Right atrium auricular region (tissue), 2 donors: ENCODE measurements at places on chromosomes 2 and 18. TPM values are rescaled to one million over a fixed set of nuclear protein-coding genes. Genes with fewer than 3 reads are reported as not detected.

DNA sequence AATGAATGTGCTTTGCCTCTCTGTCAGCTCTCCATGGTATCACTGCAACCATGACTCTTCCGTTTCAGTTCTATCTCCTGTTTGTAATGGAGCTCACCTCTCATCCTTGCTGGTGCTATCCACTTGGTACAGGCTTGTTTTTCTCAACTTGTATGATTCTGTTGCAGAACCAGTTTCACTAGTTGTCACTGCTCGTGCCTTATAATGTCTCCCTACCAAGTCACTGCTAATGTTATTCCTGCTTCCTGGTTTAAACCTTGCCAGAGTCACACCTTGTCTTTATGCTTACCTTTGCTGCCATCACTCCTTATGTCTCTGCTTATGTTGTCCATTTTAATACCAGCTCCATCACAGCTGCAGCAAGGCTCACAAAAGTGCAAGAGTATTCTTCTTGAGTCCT lies 1191.0 kb upstream of the LRRTM1 start:
- DNase-seq = no peak
- H3K4me1 ChIP-seq = no peaks in the 10 kb centered on the region
- no peaks in the 10 kb centered on the region for H3K27me3 ChIP-seq
- H3K36me3 ChIP-seq = no peaks in the 10 kb centered on the region
- H3K4me3 ChIP-seq = no peak overlapping the region
- no peak overlapping the region for H3K27ac ChIP-seq

ABCG5 gene
- not detected for total RNA-seq

DNA sequence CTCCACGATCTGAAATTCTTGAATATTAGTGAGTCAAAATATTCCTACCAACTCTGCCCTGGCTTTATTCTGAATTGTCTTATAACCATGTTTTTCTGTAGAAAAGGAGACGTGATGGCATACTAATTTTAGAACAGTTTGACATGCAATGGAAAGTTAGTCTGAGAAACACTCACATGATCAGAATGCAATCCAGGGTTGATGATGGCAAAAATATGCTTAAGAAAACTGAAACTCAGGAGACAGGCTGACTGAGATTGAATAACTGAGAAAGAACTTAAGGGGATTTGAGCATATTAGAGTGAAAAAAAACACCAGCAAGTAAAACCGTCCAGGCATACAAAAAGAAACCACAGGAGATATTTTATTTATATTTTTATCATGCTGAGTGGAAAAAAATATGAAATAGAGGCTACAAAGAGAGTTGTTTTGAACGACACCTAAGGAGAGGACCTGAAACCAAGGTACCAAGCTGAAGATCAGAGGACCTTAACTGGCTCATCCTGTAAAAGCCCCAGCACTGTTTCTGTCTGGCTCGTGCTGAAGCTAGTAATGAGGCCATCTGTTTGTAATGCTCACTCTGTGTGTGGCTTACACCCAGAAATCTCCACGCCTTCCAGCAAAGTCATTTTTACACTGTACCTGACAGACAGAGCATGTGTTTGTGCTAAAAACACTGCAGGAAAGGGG lies 437.2 kb upstream of the PKDCC start:
- DNase-seq = no peak
- no peak overlapping the region for H3K4me3 ChIP-seq
- peak overlapping the region; percentile 82 for H3K27ac ChIP-seq
- H3K4me1 ChIP-seq = peaks cover 6% of the 10 kb centered on the region
- H3K36me3 ChIP-seq = no peaks in the 10 kb centered on the region
- H3K27me3 ChIP-seq = no peaks in the 10 kb centered on the region

- no peaks in the 10 kb centered on the region for H3K27me3 ChIP-seq
- DNase-seq = no peak
- H3K27ac ChIP-seq = no peak overlapping the region
Measured at GRCh38 chr2:36733215-36733614, 36.7 kb downstream of the VIT start.

GRCh38 chr2:24675338-24675737 lies 117.9 kb downstream of the PTRHD1 start:
- DNase-seq = no peak
- H3K4me3 ChIP-seq = no peak overlapping the region

DNA sequence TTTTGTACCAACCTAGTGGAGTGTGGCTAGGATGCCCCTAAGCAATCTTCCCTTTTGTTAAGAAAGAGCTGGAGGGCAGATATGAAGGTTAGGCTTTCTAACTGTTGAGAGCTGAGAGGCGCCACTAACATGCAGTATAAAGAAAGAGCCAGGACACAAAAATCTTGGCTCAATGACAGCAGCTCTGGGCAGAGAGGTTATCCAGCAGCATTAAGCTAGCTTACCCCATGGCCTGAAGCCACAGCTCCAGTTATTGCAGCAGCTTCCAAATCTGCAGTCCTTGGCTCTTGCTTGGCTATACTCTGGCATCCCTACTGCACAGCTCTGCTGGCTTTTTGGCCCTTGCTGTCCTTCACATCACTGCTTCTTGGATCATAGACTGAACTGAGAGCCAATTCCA lies 213.4 kb downstream of the GPD2 start:
- H3K27ac ChIP-seq = no peak overlapping the region
- no peaks in the 10 kb centered on the region for H3K27me3 ChIP-seq
- no peak overlapping the region for H3K4me3 ChIP-seq

DNA sequence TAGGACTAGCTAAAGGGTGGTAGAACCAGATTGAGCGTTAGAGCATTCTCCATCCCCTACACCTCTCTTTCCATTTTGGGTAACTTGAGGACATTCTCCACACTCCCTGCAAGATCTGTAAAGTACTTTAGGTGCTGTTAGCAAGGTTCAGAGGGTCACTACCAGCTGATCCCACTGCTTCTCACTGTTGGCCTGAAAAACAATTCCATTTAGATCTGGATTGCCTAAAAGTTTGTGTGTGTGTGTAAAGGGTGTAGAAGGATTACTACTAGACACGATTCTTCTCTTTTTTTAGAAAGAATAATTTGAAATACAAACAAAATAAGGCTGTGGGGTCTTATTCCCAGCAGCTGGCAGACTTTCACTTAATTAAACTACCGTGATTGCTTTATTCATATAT lies 95.1 kb upstream of the TMEM178A start:
- H3K4me1 ChIP-seq = no peaks in the 10 kb centered on the region
- H3K27ac ChIP-seq = peak overlapping the region; percentile 36
- H3K4me3 ChIP-seq = no peak overlapping the region
- no peaks in the 10 kb centered on the region for H3K27me3 ChIP-seq
- no peak for DNase-seq
- H3K36me3 ChIP-seq = no peaks in the 10 kb centered on the region

DNA sequence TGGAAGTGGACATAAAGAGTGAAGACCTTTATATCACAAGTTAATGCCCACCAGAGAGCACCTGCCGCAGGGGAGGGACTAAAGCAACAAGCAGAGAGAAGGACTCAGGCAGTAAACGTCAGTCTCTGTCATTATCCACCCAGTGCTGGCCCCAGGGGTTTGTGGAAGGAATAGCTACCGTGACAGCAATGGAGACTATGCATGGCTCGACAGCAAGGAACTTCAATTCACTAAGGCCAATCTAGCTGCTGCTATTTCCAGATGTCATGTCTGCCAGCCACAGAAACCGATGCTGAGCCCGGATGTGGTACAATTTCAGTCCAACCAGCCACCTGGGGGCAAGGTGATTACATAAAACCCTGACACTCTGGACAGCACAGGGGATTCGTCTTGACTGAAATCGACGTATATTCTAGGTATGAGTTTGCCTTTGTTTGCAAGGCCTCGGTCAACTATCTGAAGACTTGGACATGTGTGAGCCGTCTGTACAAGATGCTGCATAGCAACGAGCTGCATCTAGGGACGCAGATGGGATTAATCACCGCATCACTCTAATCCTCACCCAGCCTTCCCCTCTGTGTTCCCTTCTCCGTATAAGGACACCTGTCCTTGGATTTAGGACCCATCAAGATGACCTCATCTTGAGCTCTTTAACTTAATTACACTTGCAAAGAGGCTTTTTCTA lies 154.1 kb upstream of the SH3BP4 start:
- no peaks in the 10 kb centered on the region for H3K36me3 ChIP-seq
- H3K4me1 ChIP-seq = no peaks in the 10 kb centered on the region
- no peak overlapping the region for H3K4me3 ChIP-seq
- H3K27ac ChIP-seq = no peak overlapping the region
- no peak for DNase-seq

DNA sequence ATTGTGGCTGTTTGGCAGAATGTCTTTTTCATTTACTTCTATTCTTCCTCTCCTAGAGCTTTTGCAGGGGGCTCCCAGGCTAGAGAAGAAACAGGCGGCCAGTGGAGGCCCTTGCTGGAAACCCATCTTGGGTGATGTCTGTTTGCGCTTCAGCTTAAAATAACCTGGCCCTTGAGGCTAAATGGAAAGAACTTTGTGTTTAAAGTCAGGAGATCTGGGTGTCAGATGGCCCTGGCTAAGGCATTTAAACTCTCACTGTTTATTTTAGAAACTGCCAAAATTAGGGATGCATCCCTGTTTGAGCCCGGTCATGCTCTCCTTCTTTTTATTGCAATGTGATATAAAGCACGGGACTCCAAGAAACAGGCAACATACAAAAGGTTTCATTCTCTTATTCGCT lies 118.4 kb upstream of the RMP24 start:
- no peaks in the 10 kb centered on the region for H3K4me1 ChIP-seq
- H3K27me3 ChIP-seq = no peaks in the 10 kb centered on the region

DNA sequence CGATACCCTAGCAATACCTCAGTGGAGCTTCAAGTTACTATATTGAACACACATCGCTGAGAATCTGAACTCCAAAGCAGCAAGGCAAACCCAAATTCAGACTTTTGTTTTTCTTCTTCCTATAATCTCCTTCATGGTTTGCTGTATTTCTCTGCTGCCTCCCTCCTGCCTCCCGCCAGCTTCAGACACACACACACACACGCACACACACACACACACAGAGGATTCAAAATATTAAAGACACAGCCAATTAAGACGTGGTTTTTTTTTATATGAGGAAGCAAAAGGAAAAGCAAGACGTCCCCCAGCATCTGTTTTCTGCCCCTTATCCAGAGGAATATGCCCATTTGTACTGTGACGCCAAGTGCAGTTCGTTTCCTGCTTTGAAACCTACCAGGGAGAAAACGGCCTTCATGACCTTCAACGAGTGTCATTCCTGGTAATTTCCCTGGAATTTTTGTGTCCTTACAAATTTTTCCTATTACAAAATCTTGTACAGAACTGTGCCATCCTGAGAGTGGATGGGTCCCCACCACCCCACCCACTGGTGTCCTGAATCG lies 547.9 kb upstream of the ID2 start:
- no peaks in the 10 kb centered on the region for H3K36me3 ChIP-seq
- H3K27ac ChIP-seq = peak overlapping the region; percentile 48
- peak; percentile 18 for DNase-seq
- no peaks in the 10 kb centered on the region for H3K4me1 ChIP-seq
- H3K4me3 ChIP-seq = no peak overlapping the region

GRCh38 chr2:28631514-28632206 lies 120.0 kb upstream of the PPP1CB start:
- H3K36me3 ChIP-seq = no peaks in the 10 kb centered on the region
- no peak overlapping the region for H3K4me3 ChIP-seq
- peaks cover 52% of the 10 kb centered on the region for H3K4me1 ChIP-seq
- DNase-seq = no peak
- no peak overlapping the region for H3K27ac ChIP-seq
- H3K27me3 ChIP-seq = no peaks in the 10 kb centered on the region

CDH7 gene
- total RNA-seq = not detected

LBX2 gene
- 1.0 TPM for total RNA-seq

GRCh38 chr2:146890491-146890890 lies 954.3 kb upstream of the ACVR2A start:
- no peaks in the 10 kb centered on the region for H3K27me3 ChIP-seq
- H3K27ac ChIP-seq = no peak overlapping the region
- DNase-seq = no peak
- H3K36me3 ChIP-seq = no peaks in the 10 kb centered on the region
- H3K4me1 ChIP-seq = no peaks in the 10 kb centered on the region

PPP4R3B gene
- total RNA-seq = 23.4 TPM

GRCh38 chr2:219592736-219593135 lies 4.9 kb upstream of the STK11IP start:
- no peak for DNase-seq
- no peaks in the 10 kb centered on the region for H3K36me3 ChIP-seq
